ENCODE measurements at places on chromosomes 1 and 21. TPM values are rescaled to one million over a fixed set of nuclear protein-coding genes. Genes with fewer than 3 reads are reported as not detected.

FCGR3A gene
- polyA plus RNA-seq = 3.4 TPM

PM20D1 gene
- polyA plus RNA-seq = not detected

DTL gene
- polyA plus RNA-seq = 7.8 TPM

MAGOH gene
- polyA plus RNA-seq = 36.3 TPM

KIF26B gene
- 0.99 TPM for polyA plus RNA-seq

CLDN17 gene
- polyA plus RNA-seq = not detected

ALX3 gene
- not detected for polyA plus RNA-seq

FBXO2 gene
- 0.58 TPM for polyA plus RNA-seq

ZMYM1 gene
- polyA plus RNA-seq = 9.8 TPM

RAP1GAP gene
- polyA plus RNA-seq = 1.4 TPM

OXCT2 gene
- 0.37 TPM for polyA plus RNA-seq

NMNAT2 gene
- 0.85 TPM for polyA plus RNA-seq

RGS18 gene
- 1.1 TPM for polyA plus RNA-seq

DNA sequence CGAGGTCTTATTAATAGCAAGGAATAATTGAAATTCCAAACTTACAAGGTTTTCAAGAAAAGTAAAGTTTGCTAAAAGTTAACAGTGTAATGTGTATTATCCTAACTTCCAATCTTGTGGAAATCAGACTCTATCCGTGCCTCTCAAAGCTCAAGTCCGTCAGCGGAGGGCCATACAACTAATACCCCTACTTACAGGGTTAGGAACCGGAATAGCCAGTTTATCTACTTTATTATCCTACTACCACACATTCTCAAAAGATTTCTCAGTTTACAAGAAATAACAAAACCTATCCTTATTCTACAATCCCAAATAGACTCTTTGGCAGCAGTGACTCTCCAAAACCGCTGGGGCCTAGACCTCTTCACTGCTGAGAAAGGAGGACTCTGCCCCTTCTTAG, 457.8 kb downstream of the PTPRC start:
- no peak for DNase-seq

DNA sequence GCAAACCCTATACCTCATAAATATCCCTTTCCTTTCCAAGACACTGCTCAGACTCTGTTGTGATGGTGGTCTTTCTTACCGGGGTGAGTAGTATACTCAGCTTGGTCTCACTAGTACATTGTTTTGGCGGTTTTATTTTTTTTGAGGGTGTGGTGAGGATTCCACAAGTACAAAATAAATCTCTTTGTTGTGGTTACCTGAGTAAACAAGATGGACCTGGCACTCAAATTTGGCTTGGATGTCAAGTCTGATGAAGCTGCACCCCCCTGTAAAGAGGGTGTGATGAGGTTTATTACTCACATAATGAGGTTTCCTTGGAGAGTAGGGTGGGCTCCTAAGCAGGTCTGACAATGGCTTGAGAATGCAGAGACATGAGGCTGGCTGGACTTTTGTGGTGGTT, 68.2 kb upstream of the KCNJ6 start:
- DNase-seq = no peak

DNA sequence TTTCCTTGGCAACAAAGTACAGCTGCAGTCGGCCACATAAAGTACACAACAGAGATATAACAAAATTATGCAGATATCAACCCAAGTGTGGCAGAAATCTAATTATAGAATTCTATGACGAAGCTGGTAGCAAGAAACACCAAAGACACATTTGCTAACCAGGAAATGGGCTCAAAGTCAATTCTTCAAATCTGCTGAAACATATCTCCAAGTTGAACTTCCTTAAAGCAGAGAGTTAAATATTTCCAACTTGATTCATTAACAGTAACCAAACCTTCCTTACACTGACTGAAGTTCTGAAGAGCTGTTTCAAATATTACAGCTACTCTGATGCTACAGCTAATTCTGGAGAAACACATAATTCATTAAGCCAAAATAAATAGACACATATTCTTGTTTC, 67.6 kb upstream of the SDC3 start:
- DNase-seq = no peak

GRCh38 chr1:204268101-204268500, 54.3 kb upstream of the GOLT1A start:
- no peak for DNase-seq

DNA sequence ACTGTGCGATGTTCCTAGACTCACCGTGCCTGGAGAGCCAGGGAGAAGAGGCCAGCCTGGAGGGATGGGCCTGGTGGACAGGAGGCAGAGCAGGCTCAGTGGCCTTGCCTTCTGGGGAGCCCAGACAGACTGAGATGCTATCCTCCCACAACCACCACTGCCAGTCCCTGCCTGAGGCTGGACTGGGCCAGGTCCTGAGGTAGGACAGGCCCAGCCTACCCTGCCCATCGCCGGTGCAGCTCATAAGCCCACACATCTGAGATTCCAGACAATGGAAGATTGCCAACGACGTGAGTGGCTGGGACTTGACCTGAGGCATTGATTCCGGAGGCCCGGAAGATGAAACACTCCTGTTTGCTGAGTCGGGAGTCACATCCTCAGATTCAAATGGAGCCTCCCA, 5.8 kb downstream of the CLEC20A start:
- no peak for DNase-seq

DNA sequence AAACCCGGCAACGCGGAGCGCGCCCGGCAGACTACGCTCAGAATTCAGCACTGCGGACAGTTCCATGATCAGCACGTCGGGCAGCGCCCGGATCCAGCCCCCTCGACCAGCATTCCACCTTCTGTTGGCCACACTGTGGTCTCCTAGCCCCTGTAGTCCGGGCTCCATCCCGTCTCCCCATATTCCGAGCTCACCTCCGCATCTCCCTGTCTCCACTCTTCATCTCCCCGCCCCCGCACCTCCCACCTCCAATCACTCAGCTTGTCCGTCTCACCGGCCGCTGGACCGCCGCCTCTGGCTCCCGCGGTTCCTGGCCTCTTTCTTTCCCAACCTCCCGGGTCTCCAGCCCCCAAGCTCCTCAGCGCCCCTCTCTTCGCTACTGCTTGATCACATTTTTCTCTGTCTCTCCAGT, 500 bp downstream of the EPHA10 start:
- DNase-seq = peak; percentile 62

DNA sequence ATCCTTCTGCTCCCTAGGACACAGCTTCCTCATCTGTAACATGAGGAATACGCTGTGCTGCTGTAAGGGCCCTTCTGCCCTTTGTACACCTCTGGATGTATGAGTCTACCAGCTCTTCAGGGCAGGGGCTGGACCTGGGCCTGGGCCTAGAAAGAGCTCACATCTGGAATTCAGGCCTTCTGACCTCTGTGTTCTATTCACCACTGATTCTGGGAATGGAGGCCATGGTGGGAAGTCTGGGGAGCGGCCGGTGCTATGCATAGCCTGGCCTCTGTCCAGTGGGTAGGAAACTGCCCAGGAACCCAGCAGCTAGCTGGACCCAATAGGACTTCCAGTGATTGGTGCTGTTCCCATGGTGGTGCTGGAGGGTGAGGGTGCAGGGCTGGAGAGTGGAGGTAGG, 11.0 kb upstream of the GPR61 start:
- DNase-seq = no peak

- DNase-seq = peak; percentile 69
These were observed at the start of gene GBP1 for GRCh38 chr1:89065079-89065868. Gene GBP1, minus strand, starts transcription at chr1:89065208. Its CDS starts 1,974 bp downstream, at chr1:89063234.

- DNase-seq = no peak
These were observed 427.4 kb upstream of the NCAM2 start for GRCh38 chr21:20570824-20571232.

- DNase-seq = no peak
These were observed 2.0 kb downstream of the EPHB2 start for GRCh38 chr1:22712502-22713271.

- DNase-seq = no peak
These were observed 451 bp downstream of the ADAMTSL4 start for GRCh38 chr1:150549496-150550221.

DNA sequence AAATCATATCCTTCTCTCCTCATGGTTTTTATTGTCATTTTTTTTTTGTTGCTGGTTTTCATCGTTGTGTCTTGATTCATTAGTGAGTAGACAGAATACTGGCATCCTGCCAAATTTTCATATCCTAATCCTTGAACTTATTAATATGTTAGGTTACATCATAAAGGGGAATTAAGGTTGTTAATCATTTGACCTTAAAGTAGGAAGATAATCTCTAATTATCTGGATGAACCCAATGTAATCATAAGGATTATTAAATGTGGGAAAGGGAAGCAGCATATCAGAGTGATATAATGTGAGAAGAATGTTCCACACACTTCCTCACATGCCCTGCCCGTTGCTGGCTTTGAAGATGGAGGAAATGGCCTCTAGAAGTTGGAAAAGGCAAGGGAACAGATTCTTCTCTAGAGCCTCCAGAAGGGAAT, 299.7 kb downstream of the HMCN1 start:
- DNase-seq = no peak

GRCh38 chr1:232150770-232151548, 479.0 kb downstream of the SIPA1L2 start:
- DNase-seq = no peak

- DNase-seq = no peak
These were observed 8.2 kb downstream of the AMPD2 start for GRCh38 chr1:109627692-109628399.

GRCh38 chr1:223617323-223618070, 48.0 kb downstream of the CAPN8 start:
- no peak for DNase-seq

GRCh38 chr1:25724966-25725365, 75.0 kb upstream of the SELENON start:
- no peak for DNase-seq

DNA sequence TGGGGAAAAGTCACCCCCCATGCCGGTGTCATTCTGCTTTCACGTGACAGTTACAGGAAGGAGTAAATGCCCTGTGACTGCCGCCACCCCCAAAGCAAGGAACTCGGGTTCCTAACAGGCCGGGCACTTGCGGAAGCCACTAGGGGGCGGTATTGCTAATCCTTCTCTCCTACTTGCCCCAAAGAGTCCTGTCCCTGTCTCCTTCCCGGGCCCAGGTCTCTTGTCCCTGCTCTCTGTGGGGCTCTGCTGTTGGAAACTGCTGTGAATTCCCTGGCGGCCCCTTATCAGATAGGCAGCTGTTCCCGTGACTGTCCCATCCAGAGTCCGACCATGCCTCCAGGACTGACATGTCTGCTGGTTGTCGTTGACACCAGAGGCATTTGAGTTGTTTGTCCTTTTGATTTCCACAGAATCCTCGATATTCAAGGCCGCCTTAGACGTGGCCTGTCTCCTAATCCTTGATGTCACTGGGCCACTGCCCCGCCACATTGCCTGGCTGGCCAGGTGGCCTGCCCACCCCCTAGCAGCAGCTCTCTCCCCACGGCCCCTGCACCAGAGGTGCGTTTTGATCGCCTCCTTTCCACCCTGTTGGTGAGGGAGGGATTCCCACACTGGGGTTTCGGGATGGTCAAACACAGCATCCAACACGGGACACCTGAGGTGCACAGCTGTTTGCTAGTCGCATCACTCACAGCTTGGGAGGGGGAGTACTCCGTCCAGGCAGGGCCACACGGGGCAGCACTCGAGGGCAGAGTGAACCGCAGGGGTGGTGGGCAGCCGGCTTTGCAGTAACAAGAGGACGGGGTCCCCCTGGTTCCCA, 37.3 kb downstream of the CHAF1B start:
- no peak for DNase-seq

DNA sequence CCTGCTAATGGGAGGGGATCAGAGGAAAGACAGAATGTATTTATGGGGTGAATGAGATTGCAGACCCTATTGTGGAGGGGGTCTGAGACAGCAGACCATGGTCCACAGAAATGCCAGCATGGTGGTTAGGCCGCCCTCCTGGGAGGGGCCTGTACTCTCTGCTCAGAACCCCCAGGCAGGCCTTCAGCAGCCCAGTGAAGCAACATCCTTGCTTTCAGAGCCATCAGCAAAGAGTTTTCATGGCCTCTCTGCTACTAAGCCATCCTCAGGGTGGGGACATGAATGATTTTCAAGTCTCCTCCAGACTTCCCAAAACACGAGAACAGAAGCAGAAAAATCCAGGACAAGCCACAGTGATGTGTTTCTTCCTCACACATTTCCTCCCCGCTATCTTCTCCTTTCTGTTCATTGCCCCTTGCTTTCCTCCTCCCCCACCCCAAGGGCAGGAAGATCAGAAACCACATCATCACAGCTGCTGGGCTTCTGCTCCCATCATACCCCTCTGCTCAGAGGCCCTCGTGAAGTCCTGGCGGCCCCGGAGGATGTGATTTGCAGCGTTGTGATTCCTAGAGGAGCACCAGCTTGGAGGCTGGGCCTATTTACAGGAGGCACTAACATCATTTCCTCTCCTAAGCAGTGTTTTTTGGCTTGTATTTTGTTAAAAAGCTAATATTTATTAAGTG, 48.0 kb downstream of the ABCA4 start:
- no peak for DNase-seq

- DNase-seq = no peak
These were observed 6.8 kb downstream of the TENT5B start for GRCh38 chr1:27005648-27006496.

- peak; percentile 69 for DNase-seq
These were observed 39.1 kb upstream of the CDC42BPA start for GRCh38 chr1:227357171-227357926.

GRCh38 chr1:15288173-15288926, 41.3 kb downstream of the FHAD1 start:
- DNase-seq = peak; percentile 26

DNA sequence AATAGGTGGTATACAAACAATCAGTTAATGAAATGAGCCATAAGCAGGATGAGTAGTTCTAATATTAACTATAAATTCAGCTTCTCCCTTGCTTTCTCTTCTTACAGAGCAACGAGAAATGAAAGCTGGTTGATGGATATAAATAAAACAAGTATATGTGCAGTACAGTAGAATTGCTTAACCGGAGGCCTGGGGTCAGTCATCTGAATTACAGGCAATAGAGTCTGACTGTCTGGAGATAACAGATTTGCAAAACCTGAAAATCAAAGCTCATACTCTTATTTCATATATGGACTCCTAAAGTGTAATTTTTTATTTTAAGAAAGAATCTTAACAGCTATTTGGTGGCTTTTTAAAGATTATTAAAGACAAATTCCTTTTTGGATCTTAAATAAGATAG, 43.1 kb upstream of the SGIP1 start:
- no peak for DNase-seq

DNA sequence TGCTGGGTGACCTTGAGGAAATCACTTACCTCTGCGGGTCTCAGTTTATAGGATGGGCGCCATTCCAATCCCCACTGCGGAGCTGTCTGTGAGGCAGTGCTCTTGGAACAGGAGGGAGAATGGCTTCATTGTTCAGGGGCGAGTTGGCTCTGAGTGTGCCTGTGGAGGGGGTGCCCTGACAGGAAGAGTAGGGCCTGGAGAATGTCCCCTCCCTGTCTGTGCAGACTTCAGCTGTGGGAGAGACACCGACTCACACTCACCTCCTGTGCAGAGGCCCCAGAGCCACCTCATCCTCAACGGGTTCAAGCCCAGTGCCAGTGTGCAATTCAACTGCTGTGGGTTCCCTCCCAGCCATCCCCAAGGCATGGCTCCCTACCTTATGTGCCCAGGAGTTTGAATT, 17.1 kb downstream of the ADORA1 start:
- DNase-seq = no peak
